ENCODE measurements at places on chromosomes 13 and 19.

DNA sequence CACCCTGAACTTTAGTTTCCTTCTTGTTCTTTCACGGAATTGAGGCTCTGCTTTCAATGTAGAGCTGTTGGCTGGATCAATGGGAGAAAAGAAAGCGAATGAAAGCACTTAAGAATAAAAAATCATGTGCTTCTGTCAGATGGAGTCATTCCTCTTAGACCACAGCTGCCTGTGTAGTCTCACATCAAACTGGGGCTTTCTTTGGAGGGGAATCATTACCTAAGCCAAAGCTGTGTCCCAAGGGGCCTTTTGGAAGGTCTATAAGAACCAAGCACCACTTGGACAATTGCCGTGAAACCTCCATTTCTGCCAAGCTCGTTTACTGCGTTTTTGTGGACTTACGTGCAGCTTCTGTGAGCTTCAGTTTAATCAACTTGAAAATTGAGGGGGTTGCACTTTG lies 44.2 kb upstream of the RNF113B start:
- no peak for DNase-seq

DNA sequence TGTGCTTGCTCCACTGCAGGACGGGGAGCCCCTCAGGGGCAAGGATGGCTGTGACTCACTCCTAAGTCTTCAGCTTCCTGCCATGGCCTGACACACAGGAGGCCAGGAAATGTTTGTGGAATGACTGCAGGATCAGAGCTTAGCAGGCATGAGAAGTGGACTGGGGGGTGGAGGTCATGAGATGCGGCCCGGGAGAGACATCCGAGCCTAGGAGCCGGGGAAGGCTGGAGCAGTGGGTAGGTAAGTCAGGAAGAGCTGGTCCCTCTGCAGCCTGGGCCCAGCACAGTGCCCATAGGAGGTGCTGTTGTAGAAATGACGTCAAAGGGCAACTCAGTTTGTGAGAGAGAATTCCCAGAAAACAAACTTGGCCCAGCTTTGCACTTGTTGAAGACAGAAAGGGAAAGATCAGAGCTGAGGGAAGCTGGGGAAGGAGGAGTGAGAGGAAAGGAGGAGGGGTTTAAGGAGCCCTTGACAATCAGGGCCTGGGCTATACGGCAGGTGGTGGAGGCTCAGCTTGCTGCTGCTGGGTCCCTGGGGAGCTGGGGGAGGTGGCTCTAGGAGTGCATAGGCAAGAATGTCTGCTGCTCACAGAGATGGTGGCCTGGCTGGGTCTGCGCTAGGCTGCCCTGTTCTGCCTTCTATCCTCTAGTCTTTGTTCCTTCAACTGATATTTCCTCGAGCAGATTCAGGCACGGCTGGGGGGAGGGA lies 18.5 kb downstream of the POU2F2 start:
- peak; percentile 62 for DNase-seq

DNA sequence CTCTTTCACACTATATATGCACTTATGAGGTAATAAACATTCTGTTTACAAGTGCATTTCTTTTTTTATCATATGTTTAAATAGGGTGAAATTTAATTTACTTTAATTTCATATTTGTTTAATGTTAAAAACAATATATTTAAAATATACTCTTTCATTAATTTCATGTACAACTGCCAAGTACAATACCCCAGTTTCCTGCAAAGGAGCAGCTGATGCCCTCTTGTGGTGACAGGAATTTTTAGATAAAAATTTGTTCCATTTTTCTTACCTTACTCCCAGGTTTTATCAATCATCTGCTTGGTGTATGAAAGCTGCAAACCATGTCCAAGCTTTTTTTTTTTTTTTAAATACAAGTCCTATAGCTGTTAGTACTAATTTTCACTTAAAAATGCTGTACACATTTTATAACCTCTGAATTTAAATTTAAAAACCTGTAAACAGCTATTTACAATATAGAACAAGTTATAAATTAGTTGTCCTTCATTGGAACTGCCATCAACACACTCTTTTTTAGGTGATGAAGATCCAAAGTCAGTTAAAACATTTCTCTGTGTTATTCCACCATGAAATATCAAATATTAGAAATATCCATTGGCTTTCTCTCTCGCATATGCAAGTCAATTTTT lies 4.9 kb downstream of the PCDH20 start:
- DNase-seq: peak; percentile 16

- DNase-seq: no peak
These were observed 47.9 kb downstream of the CAB39L start for GRCh38 chr13:49395878-49396380.

- no peak for DNase-seq
These were observed 11.5 kb downstream of the IGSF23 start for GRCh38 chr19:44624840-44625354.

DNA sequence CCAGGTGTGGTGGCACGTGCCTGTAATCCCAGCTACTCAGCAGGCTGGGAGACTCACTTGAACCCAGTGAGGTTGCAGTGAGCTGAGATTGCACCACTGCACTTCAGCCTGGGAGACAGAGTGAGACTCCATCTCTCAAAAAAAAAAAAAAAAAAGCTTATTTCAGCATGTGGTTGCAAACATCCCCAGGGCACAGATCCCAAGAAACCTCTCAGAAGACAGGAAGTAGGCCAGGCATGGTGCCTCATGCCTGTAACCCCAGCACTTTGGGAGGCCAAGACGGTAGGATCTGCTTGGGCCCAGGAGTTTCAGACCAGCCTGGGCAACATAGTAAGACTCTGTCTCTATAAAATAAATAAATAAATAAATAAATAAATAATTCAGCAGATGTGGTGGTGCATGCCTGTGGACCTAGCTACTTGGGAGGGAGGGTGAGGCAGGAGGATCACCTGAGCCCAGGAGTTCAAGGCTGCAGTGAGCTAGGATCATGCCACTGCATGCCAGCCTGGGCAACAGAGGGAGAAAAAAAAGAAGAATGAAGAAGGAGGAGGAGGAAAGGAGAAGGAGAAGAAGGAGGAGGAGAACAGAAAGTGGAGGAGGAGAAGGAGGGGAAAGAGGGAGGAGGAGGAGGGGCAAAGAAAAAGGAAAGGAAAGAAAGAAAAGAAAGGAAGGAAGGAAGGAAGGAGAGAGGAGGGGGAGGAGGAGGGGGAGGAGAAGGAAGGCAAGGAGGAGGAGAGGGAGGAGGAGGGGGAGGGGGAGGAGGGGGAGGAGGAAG lies 4.3 kb upstream of the LRRC8E start:
- DNase-seq: no peak

- no peak for DNase-seq
These were observed 8.9 kb downstream of the SPRY2 start for GRCh38 chr13:80331984-80332383.

GRCh38 chr13:20637811-20638210 lies 65.7 kb upstream of the IL17D start:
- no peak for DNase-seq

- peak; percentile 48 for DNase-seq
These were observed 142.4 kb downstream of the MYCBP2 start for GRCh38 chr13:77184455-77184854.

GRCh38 chr13:57857945-57858344 lies 226.4 kb downstream of the PCDH17 start:
- DNase-seq: no peak

All from GM10248 (cell line).